ENCODE measurements at places on chromosomes 2 and 18. TPM values are rescaled to one million over a fixed set of nuclear protein-coding genes. Genes with fewer than 3 reads are reported as not detected.

DNA sequence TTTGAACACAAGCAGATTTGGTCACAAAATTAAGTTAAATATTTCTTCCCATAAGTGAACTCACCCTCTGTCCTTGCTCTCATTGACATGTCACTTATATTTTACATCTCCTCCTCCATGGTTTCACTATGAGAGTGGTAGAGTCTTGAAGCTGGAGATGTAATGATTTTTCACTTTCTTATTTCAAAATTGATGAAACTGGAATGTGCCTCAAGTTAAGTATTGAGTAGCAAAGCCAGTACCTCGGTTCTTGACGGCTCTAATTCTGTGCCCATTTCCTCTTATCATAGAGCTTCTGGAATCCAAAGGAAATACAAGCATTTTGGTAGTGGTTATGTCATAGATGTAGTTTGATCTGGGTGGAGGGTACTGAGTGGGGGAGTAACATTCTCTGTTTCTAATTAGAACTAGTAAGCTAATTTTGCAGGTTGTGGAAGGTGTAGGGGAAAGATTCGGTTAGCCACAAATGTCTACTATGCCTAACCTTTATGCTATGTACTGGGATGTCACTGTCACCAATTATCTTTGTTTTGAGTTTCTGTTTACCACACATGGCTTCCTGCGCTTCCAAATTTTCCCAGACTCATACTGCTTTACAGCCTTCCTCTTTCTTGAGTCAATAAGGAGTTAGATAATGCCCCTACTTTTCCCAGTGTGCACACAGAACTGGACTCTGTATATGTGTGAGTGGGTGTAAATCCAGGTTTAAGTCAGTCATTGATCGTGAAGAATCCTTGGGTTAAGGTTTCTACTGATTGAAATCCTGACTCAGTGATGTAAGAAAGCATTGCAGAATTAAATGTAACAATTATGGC, 96.8 kb downstream of the DIS3L2 start:
- no peak overlapping the region for H3K4me3 ChIP-seq
- DNase-seq: no peak
- H3K27me3 ChIP-seq: no peaks in the 10 kb centered on the region
- no peaks in the 10 kb centered on the region for H3K4me1 ChIP-seq
- no peaks in the 10 kb centered on the region for H3K36me3 ChIP-seq
- H3K27ac ChIP-seq: no peak overlapping the region

- H3K36me3 ChIP-seq: no peaks in the 10 kb centered on the region
- H3K4me1 ChIP-seq: peaks cover 16% of the 10 kb centered on the region
- DNase-seq: no peak
- no peaks in the 10 kb centered on the region for H3K27me3 ChIP-seq
- H3K27ac ChIP-seq: no peak overlapping the region
- no peak overlapping the region for H3K4me3 ChIP-seq
Observed at GRCh38 chr2:96158554-96158940, 13.3 kb upstream of the DUSP2 start.

DNA sequence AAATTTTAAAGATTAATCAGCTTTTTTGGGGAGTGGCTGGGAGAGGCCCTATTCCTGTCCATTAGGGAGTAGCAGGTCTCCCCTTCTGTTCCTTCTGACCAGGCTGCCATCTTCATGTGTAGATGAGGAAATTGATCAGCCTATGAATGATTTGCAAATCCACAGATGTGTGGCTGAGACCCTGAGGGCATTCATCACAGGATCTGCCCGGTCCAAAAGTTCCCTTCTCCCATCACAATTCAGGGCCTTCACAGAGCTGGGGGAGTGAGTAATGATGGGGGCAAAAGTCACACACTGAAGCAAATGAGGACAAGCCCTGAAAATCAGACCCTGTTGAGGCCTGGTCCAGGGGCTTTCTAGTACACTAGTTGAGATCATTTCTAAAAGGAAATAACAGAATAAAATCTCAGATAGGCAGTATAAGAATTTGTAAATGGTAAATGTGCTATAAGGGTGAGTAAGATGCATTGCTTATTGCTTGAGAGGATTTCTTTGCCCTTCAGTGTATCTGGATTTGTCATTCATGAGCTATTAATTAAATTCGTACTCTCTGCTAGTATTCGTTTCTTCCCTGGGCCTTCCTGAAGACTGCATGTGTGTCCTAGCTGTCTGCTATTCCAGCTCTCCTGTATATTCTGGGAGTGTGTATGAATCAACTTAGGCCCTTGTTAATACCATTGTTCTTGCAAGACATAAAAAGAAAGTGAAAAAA, 53.2 kb downstream of the SETBP1 start:
- no peak overlapping the region for H3K4me3 ChIP-seq
- H3K27ac ChIP-seq: no peak overlapping the region
- no peak for DNase-seq
- H3K4me1 ChIP-seq: peaks cover 3% of the 10 kb centered on the region
- no peaks in the 10 kb centered on the region for H3K27me3 ChIP-seq

- H3K27me3 ChIP-seq: no peaks in the 10 kb centered on the region
- no peak overlapping the region for H3K27ac ChIP-seq
- H3K4me3 ChIP-seq: no peak overlapping the region
- H3K4me1 ChIP-seq: no peaks in the 10 kb centered on the region
Observed at GRCh38 chr18:27608174-27608573, 423.1 kb upstream of the CHST9 start.

Gene HRH4
- total RNA-seq: 0.06 TPM

Gene EIF2B4
- total RNA-seq: 15.5 TPM
